Activated naive CD8-positive, alpha-beta T cell treated with anti-CD3 and anti-CD28 coated beads, Interleukin-2, amount 50 U/mL, for 24 hours (primary cell): ENCODE measurements at places on chromosomes 1 and 21.

GRCh38 chr1:35574655-35575415 lies 1.7 kb downstream of the TFAP2E start:
- no peak for DNase-seq

- no peak for DNase-seq
Observed at GRCh38 chr21:42374457-42374856, 8.1 kb upstream of the TFF1 start.

DNA sequence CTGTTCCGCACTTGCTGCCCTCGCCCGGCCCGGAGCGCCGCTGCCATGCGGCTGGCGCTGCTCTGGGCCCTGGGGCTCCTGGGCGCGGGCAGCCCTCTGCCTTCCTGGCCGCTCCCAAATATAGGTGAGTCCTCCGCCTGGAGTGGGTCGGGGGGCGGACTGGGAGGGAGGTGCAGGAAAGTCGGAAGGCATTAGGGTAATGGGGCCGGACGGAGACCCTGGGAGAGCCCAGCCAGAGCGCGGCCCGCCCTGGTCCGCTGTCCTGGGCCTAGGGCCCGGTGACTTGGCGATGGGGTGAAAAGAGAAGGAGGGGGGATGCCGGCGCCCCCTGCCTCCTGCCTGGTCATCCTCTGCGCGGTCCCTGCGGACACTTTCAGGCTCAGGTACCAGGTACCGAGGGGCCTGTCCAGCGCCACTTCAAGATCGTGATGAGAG lies 243 bp downstream of the ADAM15 start:
- no peak for DNase-seq

DNA sequence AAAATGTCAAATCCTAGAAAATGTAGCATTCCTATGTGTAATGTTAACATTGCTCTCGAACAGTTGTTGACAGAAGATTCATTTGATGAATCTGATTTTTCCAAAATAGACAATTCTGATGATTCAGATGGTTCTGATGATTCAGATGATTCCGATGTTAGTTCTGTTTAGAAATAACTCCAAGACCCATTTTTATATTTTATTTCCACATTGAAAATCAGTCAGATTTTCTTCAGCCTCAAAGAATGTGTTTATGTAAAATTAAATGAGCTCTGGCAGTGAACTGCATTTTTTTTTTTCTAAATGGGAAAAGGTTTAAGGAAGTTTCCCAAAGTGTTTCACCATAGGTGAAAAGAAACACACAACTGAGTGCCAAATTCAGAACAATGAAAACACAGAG lies 136.5 kb downstream of the TSEN15 start:
- DNase-seq = no peak

GRCh38 chr1:177947623-177948022 lies 22.2 kb downstream of the SEC16B start:
- DNase-seq = no peak

DNA sequence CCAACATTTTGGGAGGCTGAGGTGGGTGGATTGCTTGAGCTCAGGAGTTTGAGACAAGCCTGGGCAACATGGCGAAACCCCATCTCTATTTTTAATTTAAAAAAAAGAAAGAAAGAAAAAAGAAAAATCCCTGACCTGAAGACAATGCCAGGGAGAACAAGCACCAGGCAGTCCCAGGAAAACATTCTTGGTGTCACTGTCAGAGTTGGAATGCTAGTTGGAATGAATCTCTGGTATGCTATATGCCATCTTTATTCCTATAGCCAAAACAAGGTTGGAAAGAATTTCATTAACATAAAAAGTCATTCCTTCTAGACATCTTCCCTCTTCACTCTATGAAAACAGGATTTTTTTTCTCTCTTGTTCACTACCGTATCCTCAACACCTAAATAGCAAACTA lies 2.8 kb downstream of the DNAJC8 start:
- no peak for DNase-seq

DNA sequence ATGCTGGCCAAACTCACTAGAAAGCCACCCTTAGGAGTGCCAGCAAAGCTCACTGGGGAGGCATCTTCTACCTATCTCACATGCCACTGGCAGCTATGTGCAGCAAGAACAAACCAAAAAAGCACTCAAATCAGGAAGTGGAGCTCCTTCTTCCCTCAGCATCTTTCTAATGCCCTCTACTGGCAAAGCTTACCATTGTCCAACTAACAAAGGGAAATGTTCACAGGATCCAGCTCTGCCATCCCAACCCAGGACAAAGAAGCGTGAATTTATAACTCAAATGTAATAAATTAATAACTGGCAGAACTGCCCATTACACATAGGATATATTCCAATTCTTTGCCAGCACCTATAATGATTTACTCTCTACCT lies 38.9 kb downstream of the LEPR start:
- DNase-seq = no peak

DNA sequence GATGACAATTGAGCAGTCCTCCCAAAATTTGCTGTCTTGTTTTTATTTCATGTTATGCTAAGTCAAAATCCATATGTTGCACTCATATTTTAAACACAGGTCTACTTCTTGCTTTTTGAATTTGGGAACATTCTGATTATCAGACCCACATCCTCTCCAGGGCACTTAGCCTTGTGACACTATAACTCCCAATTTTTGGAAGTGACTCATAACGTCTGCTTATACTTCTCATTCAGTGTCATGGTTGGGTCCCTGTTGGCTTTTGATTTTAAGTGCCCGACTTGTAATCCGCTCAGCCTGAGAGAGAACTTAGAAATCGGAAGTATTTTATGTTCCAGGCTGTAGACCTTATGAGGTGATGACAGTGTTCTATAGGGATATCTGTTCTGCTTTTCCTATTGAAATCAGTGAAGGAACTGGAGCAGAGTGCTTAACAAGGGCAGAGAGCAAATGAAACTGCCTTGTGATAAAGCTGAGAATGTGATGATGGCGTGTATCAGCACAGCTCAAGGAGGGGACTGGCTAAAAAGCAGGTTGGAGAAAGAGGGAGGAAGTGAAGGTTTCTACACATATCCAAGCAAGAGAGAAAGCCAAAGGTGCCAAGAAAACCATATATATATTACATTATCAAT lies 136.0 kb downstream of the HLX start:
- DNase-seq = no peak
